Calu3 (cell line): ENCODE measurements at places on chromosomes 4 and X.

- no peak for DNase-seq
Observed at GRCh38 chrX:49238735-49239134, 3.5 kb downstream of the CCDC22 start.

- no peak for DNase-seq
Observed at GRCh38 chr4:90306810-90307209, 179.6 kb downstream of the CCSER1 start.

DNA sequence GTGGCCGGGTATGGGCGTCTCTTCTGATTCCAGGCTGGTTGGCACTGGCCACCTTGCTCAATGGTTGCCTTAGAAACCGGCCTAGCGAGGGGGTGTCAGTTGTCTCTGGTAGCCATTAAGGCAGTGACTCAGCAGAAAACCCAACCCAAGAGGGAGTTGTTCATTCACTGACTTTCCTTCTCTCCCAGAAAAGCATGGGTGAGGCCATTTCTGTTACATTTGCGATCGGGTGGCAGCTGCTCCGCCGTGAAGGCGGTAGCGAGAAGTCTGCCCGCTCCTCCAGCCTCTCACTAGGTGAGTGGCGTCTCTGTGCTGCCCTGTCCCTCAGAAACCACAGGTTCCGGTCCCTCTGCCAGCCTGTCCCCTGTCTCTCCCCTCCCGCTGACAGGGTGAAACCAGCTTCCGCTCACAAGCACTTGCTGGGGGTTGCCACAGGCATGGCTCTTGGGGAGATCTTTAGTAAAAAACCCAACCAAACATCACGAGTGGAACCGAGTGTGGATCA lies 17.4 kb downstream of the IRAK1 start:
- no peak for DNase-seq

- DNase-seq = no peak
Observed at GRCh38 chr4:145101091-145101490, 3.0 kb downstream of the ABCE1 start.
